ENCODE measurements at places on chromosomes 4 and X. TPM values are rescaled to one million over a fixed set of nuclear protein-coding genes. Genes with fewer than 3 reads are reported as not detected.

CDK16 gene
- total RNA-seq = 67.2 TPM

RPA4 gene
- total RNA-seq = 0.56 TPM

GC gene
- total RNA-seq = not detected

NEXMIF gene
- 1.2 TPM for total RNA-seq

- H3K27ac ChIP-seq = no peak overlapping the region
- H3K27me3 ChIP-seq = no peaks in the 10 kb centered on the region
- DNase-seq = no peak
- H3K36me3 ChIP-seq = no peaks in the 10 kb centered on the region
- no peaks in the 10 kb centered on the region for H3K4me1 ChIP-seq
- no peak overlapping the region for H3K4me3 ChIP-seq
Observed at GRCh38 chr4:25172961-25173915, 13.0 kb upstream of the SEPSECS start.

GRCh38 chr4:6201580-6202091 is 1.3 kb upstream of the JAKMIP1 start:
- no peaks in the 10 kb centered on the region for H3K36me3 ChIP-seq
- no peak overlapping the region for H3K27ac ChIP-seq
- H3K4me1 ChIP-seq = no peaks in the 10 kb centered on the region
- H3K4me3 ChIP-seq = no peak overlapping the region
- no peak for DNase-seq
- H3K27me3 ChIP-seq = no peaks in the 10 kb centered on the region

DNA sequence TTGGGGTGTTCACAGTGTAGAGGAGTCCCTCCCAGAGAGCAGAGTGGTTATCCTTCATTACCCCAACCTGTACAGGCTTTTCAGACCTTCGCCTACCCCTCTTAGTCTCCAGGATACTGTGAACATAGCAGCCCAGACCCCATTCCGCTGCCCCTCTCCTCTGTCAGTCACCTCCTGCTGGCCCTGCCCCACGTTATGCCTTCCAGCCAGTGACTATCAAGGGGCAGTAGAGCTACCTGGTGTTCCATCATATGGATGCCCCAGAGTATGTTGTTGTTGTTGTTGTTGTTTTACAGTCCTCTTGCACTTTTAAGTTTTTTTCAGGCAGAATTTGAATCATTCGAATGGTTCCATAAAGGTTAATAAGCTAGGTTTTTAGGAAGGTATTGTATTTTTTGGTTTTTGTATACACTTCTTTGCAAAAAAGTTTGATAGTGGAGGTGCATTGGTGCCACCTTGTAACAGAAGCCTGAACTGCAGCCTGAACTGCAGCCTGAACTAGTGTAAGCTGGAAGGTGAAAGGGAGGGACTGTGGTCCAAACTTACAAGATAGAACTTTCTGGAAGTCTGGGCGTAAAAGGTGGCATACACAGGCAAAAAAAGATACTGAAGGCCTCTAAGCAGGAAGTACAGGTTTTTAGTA is 101.4 kb upstream of the RAB40AL start:
- H3K27ac ChIP-seq = no peak overlapping the region
- no peak overlapping the region for H3K4me3 ChIP-seq
- no peaks in the 10 kb centered on the region for H3K36me3 ChIP-seq
- H3K27me3 ChIP-seq = no peaks in the 10 kb centered on the region
- no peaks in the 10 kb centered on the region for H3K4me1 ChIP-seq
